ENCODE measurements at places on chromosomes 7 and 10. TPM values are rescaled to one million over a fixed set of nuclear protein-coding genes. Genes with fewer than 3 reads are reported as not detected.

- H3K27ac ChIP-seq: no peak overlapping the region
- no peak overlapping the region for H3K4me3 ChIP-seq
- no peaks in the 10 kb centered on the region for H3K36me3 ChIP-seq
- no peak for DNase-seq
Observed at GRCh38 chr7:135768467-135768866, 19.9 kb upstream of the FAM180A start.

DNA sequence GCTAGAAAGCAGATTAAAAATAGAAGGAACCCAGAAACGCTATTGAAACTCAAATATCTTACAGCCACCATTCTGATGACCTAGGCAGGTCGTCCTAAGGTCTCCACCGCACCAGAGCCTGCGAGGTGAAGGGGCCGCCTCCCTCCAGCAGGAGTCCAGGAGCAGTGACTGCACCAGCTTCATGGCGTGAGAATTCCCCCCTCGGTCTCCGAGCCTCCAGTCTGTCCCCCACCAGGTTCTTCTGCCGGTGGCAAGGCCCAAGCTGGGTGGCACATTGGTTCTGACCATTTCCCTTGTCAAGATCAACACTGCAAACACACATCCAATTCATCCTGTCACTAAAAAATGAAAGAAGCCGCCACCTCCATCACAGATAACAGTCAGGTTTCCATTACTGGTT is 98.7 kb downstream of the DIP2C start:
- no peaks in the 10 kb centered on the region for H3K27me3 ChIP-seq
- no peak overlapping the region for H3K27ac ChIP-seq
- H3K4me3 ChIP-seq: no peak overlapping the region
- H3K36me3 ChIP-seq: no peaks in the 10 kb centered on the region
- no peaks in the 10 kb centered on the region for H3K4me1 ChIP-seq
- no peak for DNase-seq

DNA sequence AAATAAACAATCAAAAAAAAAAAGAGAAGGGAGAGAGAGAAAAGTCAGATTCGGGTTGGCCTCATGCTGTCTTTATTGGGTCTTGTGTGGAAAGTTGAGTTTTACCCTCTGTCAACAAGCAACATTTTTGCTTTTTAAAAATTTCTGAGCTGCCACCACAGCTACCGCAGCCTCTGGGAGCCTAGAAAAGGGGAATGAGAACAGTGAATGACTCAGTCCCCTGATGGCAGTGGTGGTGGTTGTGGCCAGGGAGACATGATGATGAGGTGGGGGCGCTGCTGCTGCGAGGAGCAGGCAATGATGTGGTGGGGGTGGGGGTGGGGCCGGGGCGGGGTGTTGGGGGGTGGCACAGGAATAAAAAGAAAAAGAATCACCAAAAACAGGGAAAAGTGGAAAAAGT is 20.0 kb upstream of the CREB3L2 start:
- no peak for DNase-seq
- H3K36me3 ChIP-seq: no peaks in the 10 kb centered on the region
- no peaks in the 10 kb centered on the region for H3K4me1 ChIP-seq
- no peaks in the 10 kb centered on the region for H3K27me3 ChIP-seq
- H3K4me3 ChIP-seq: no peak overlapping the region

- peaks cover 3% of the 10 kb centered on the region for H3K4me1 ChIP-seq
- H3K27me3 ChIP-seq: no peaks in the 10 kb centered on the region
- no peak for DNase-seq
- no peak overlapping the region for H3K4me3 ChIP-seq
- peaks cover 6% of the 10 kb centered on the region for H3K36me3 ChIP-seq
Observed at GRCh38 chr7:137956183-137956582, 45.7 kb downstream of the CREB3L2 start.

DNA sequence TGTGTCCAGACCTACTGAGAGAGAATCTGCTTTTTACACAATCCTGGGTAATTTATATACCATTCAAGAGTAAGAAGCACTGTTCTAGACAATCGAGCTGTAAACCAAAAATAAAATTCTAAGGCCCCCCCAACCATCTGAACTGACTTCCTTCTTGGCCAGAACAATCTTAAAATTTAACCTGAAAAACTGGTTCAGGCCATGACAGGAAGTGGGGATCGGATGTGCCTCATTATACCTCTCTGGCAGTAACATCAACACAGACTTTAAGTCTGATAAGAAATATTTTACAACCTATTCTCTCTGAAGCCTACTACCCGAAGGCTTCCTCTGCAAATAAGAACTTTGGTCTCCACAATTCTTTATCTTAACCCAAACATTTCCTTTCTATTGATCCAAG is 75.2 kb upstream of the KIF5B start:
- peak; percentile 74 for DNase-seq
- H3K36me3 ChIP-seq: no peaks in the 10 kb centered on the region
- no peak overlapping the region for H3K4me3 ChIP-seq
- peak overlapping the region; percentile 69 for H3K27ac ChIP-seq
- H3K4me1 ChIP-seq: peaks cover 16% of the 10 kb centered on the region

GRCh38 chr10:117241541-117242462 is 888 bp downstream of the SLC18A2 start:
- H3K36me3 ChIP-seq: no peaks in the 10 kb centered on the region
- no peaks in the 10 kb centered on the region for H3K4me1 ChIP-seq
- H3K4me3 ChIP-seq: no peak overlapping the region
- no peak overlapping the region for H3K27ac ChIP-seq
- peaks cover 14% of the 10 kb centered on the region for H3K27me3 ChIP-seq

- peak; percentile 78 for DNase-seq
- H3K4me1 ChIP-seq: peaks cover 19% of the 10 kb centered on the region
- no peaks in the 10 kb centered on the region for H3K36me3 ChIP-seq
- no peaks in the 10 kb centered on the region for H3K27me3 ChIP-seq
- H3K27ac ChIP-seq: no peak overlapping the region
- H3K4me3 ChIP-seq: no peak overlapping the region
Observed at GRCh38 chr7:143504937-143505297, 27.2 kb downstream of the TAS2R41 start.

DNA sequence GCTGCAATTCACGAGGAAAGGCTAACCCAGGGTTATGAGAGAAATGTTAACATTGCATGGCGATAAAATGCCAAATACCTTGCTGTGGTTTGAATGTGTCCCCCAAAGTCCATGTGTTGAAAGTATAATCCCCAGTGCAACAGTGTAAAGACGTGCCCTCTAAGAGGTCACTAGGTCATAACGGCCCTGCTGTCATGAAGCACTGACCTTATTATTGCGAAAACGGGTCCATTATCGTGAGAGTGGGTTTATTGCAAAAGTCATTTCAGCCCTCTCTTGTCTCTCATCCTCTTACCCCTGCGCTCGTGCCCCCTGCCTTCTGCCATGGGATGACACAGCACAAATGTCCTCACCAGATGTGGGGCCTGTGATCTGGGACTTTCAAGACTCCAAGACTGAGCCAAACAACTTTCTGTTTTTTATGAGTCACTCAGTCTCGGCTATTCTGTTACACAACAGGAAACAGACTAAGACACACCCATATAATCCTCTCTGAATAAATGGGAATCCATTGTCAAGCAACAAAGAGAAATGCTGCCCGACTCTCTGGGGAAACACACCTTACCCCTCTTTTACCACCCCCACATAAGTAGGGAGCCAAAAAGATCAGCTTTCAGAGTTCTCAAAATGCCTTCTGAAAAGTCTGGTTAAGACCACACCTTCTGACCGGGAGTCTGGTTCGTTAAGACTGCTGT is 73.1 kb upstream of the UCN3 start:
- H3K27me3 ChIP-seq: no peaks in the 10 kb centered on the region
- H3K36me3 ChIP-seq: no peaks in the 10 kb centered on the region
- no peak overlapping the region for H3K4me3 ChIP-seq
- DNase-seq: peak; percentile 79
- H3K27ac ChIP-seq: peak overlapping the region; percentile 83

GRCh38 chr10:129853562-129853903 is 110.5 kb downstream of the EBF3 start:
- no peaks in the 10 kb centered on the region for H3K36me3 ChIP-seq
- no peak overlapping the region for H3K27ac ChIP-seq
- no peak overlapping the region for H3K4me3 ChIP-seq
- H3K4me1 ChIP-seq: no peaks in the 10 kb centered on the region
- no peak for DNase-seq

GRCh38 chr7:27095897-27096767 is at the start of gene HOXA1:
Gene HOXA1 (minus strand): TSS chr7:27096000. CDS start chr7:27095912, 88 bp downstream.
- peak within 1 kb of the TSS; percentile 93 for H3K27ac ChIP-seq
- H3K4me3 ChIP-seq: peak within 1 kb of the TSS; percentile 86
- peaks cover 3% of the 10 kb centered on the region for H3K36me3 ChIP-seq
- no peaks in the 10 kb centered on the region for H3K27me3 ChIP-seq
- DNase-seq: peak; percentile 95

DNA sequence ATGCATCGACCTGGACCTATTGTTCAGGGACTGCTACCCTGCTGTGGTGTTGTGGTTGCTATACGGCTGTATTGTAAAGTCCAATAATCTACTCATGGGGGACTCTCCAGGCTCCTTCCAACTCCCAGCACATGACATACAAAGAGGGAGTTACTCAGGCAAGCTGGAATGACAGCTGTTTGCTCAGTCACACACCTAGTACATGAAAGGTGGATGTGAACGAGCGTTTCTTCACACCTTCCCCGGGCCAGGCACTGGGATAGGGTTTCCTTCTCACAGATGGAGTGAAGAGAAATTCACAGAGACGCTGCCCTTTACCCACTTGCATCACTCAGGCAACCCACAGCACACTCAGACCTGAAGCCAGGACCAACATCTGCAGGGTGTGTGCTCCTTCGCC is 215.7 kb downstream of the TNS3 start:
- peaks cover 5% of the 10 kb centered on the region for H3K36me3 ChIP-seq
- no peak for DNase-seq
- no peak overlapping the region for H3K4me3 ChIP-seq
- no peaks in the 10 kb centered on the region for H3K4me1 ChIP-seq

DNA sequence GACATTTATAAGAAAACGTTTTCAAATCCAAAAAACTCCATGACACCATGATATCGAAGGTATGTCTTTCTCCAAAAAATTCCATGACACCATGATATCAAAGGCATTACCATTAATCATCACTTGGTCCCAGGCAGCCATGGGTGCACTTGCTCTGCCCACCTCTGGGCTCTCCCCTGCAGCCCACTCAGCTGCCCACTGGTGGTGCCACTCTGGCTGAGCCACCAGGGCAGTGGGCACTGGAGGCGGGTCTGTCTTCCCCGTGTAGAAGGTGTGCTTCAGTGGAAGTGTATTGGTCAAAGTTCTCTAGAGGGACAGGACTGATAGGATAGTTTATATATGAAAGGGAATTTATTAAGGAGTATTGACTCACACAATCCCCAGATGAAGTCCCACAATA is 240.4 kb downstream of the KLF6 start:
- H3K4me3 ChIP-seq: no peak overlapping the region
- no peak for DNase-seq
- H3K36me3 ChIP-seq: no peaks in the 10 kb centered on the region
- no peak overlapping the region for H3K27ac ChIP-seq

DNA sequence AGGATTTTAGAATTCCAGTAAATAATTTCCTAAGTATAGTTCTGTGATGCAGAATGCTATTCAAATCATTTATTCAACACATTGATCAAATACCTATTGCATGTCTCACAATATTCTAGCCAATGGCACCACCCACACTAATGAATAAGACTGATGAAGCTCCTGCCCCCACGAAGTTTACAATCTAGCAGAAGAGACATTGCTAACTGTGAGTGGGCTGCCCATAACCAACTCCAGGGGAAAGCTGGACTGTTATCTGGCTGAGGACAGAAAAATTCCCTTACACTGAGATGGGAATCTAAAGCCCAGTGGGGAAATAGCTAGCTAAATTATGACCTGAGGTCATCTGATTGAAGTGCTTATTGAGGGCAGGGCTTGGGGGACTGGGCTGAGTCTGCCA is 128.8 kb upstream of the LYZL2 start:
- no peaks in the 10 kb centered on the region for H3K36me3 ChIP-seq
- H3K27me3 ChIP-seq: no peaks in the 10 kb centered on the region
- DNase-seq: no peak
- H3K4me3 ChIP-seq: no peak overlapping the region
- H3K4me1 ChIP-seq: peaks cover 4% of the 10 kb centered on the region
- no peak overlapping the region for H3K27ac ChIP-seq

GRCh38 chr10:78028438-78029268 is 662 bp downstream of the POLR3A start:
- peak; percentile 62 for DNase-seq
- H3K27me3 ChIP-seq: no peaks in the 10 kb centered on the region
- H3K4me3 ChIP-seq: peak overlapping the region; percentile 92
- peak overlapping the region; percentile 63 for H3K27ac ChIP-seq
- peaks cover 34% of the 10 kb centered on the region for H3K4me1 ChIP-seq
- peaks cover 3% of the 10 kb centered on the region for H3K36me3 ChIP-seq

METTL27 gene
- 1.2 TPM for total RNA-seq

R3HCC1L gene
- 11.1 TPM for total RNA-seq
